ENCODE measurements at places on chromosomes 1 and 21. TPM values are rescaled to one million over a fixed set of nuclear protein-coding genes. Genes with fewer than 3 reads are reported as not detected.

FGR gene
- polyA plus RNA-seq: 3.8 TPM

DNA sequence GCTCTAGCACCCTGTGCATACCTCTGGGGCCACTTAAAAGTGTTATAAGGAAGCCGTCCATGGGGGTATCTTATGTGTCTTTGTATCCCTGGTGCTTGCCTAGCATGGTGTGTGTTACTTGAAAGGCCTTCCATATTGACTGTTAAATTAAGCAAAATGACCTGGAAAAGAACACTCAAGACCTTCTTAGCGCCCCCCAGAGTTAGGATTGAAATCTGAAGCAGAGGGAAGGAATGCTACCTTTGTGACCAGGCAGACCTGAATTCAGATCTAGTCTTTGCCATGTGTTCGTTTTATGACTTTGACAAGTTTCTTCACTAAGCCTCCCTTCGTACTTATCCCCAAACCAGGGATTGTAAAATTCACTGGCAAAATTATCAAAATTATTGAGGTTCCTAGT, 59.9 kb downstream of the SLC22A15 start:
- H3K27me3 ChIP-seq: peaks cover 2% of the 10 kb centered on the region
- no peak for DNase-seq
- H3K36me3 ChIP-seq: no peaks in the 10 kb centered on the region
- H3K4me3 ChIP-seq: no peak overlapping the region

- H3K27me3 ChIP-seq: no peaks in the 10 kb centered on the region
- H3K4me1 ChIP-seq: no peaks in the 10 kb centered on the region
- no peak overlapping the region for H3K4me3 ChIP-seq
- H3K36me3 ChIP-seq: no peaks in the 10 kb centered on the region
Measured at GRCh38 chr1:37722181-37723071, 30.1 kb downstream of the CDCA8 start.

DNA sequence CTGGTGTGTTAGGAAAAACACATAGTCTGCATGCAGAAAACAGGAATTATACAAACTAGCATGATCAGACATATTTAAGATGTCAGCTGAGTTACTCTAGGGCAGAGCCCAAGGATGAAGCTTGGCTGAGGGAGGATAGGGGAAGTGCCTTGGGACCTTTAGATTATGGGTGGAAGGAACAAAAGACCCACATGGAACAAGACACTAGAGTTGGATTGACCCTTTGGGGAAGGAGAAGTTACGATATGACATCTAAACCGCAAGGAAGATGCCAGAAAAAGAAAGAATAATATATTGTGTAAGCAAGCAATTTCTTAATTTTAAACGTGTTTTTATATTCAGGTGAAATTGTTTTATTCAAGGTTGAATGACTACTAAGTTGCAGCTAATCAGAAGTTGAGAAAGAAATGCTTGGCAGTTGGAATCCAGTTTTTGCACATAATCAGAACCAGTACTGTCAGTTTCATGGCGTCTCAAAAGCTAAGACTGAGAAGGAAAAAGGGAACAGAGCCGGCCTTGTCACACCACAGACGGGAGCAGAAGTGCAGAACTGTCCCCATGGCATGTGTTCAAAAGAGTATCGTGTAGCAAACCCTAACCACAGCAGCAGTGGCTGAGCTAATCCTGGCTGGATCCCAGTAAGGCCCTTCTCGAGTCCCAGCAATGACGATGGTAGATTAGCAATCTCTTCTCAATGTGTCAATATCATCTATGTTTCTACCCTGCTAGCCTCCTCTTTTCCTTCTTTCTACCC, 31.2 kb upstream of the IFNAR2 start:
- DNase-seq: peak; percentile 58
- H3K4me1 ChIP-seq: peaks cover 17% of the 10 kb centered on the region
- H3K4me3 ChIP-seq: no peak overlapping the region

- peaks cover 86% of the 10 kb centered on the region for H3K4me1 ChIP-seq
- no peak overlapping the region for H3K4me3 ChIP-seq
- H3K27me3 ChIP-seq: no peaks in the 10 kb centered on the region
Measured at GRCh38 chr1:15712168-15712567, 23.9 kb upstream of the SLC25A34 start.

DNA sequence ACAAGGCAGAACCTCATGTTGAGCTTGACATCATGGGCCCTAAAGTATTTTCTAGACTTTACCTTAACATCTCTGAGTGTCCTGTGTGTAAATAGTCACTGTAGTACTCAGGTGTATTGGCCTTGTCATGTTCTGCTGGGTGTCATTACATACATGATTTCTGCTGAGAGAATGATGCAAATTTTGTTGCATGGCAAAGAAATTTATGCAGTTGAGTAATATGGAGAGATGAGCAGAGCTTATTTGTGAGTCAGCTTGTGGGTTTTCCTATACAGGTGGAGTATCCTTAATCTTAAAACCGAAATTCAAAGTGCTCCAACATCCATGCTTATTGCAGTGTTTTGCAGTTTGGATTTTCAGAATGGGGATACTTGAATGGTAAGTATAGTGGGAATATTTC, 36.6 kb downstream of the RGL1 start:
- no peak overlapping the region for H3K4me3 ChIP-seq
- H3K27ac ChIP-seq: no peak overlapping the region
- H3K4me1 ChIP-seq: no peaks in the 10 kb centered on the region
- H3K36me3 ChIP-seq: no peaks in the 10 kb centered on the region

GRCh38 chr1:5637171-5637570, 355.1 kb downstream of the NPHP4 start:
- H3K4me1 ChIP-seq: no peaks in the 10 kb centered on the region
- no peak overlapping the region for H3K27ac ChIP-seq
- no peak for DNase-seq
- no peaks in the 10 kb centered on the region for H3K36me3 ChIP-seq

Measured in psoas muscle (tissue), 8 donors.